ENCODE measurements at places on chromosomes 3 and 15.

GRCh38 chr15:67807836-67808235 is 17.5 kb upstream of the SKOR1 start:
- no peak for DNase-seq

- DNase-seq: no peak
These were observed 104.6 kb downstream of the PTPRG start for GRCh38 chr3:61665987-61666386.

DNA sequence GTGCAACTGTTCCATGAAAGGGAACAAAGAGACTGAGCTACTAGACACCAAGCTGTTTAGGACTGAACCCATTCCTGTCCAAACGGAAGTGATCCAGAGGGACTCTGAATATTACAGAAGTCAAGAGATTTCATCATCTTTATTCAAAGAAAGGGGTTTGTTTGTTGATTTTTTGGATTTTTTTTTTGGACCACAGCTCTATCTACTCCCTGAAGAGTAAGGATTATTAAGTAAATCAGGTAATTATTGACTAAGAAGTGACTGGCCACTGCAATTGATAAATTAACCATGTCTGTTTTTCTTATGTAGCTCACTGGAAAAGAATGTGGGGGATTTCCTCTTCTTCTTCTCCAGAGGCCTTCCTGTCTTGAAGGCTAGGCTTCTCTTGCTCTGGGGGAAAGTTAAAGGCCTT is 146.6 kb upstream of the TPM1 start:
- no peak for DNase-seq

- DNase-seq: no peak
These were observed 42.3 kb downstream of the PDE8A start for GRCh38 chr15:85024003-85024402.

DNA sequence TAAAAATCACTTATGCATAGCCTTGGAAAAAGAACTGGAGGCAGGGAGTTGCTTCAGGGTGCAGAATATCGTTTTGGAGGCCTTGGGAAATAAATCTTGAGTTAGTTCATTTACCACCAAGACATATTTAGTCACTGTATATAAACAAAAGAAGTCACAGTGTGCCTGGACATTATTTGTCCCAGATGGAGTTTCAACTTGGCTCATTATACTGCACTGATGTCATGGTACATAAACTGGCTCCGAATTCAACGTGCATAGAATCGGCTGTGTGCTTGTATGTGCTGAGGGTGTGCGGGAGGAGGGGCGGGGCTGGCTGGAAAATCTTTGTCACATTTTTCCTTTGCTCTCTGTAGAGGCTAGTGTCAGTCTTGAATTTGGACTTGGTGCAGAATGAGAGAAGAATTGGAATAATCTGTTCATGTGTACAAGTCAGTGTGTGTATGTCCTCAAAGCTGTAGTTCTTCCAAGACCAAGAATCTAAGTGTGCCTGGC is 86.6 kb downstream of the FNDC3B start:
- no peak for DNase-seq
